ENCODE measurements at places on chromosomes 3 and 15. TPM values are rescaled to one million over a fixed set of nuclear protein-coding genes. Genes with fewer than 3 reads are reported as not detected.

DNA sequence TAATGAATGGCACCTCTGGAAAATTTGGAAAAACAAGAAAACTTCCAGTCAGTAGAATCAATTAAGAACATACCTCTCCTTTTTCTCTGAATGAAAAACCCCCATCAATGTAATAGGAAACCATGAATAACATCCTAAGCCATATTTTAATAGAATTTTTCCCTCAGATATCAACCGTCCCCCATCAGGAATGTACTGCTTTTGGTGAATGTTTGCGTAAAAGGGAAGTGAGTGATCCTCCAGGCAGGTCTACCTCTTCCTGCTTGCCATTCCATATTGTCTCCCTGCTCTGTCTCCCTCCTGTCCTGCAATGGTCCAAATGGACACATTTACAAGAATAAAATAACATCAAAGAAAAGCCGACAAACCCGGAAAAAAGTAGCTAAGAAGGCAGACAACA is 30.8 kb downstream of the LAMP3 start:
- no peak for DNase-seq

DNA sequence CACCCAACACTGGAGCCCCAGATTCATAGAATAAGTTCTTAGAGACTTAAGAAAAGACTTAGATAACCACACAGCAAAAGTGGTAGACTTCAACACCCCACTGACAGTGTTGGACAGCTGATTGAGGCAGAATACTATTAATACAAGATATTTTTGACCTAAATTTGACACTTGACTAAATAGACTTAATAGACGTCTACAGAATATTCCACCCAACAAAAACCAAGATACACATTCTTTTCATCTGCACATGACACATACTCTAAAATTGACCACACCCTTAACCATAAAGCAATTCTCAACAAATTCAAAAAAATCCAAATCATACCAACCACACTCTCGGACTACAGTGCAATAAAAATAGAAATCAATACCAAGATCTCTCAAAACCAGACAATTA is 179.8 kb upstream of the TPM1 start:
- no peak for DNase-seq

DNA sequence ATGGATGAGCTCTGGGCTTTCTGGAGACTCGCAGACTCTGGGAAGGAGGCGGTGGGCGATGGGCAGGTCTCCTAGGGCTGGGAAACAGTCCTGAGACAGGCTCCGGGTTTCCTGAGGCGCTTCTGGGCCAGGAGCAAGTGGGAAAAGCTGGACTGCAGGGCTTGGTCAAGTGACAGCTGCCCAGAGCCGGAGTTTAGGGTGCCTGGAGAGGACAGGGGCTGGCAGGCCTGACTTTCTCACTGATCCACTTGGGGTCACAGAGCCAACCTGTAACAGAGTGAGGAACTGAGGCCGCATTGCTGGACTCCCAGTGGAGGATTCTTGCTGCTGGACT is 107.9 kb downstream of the APBA2 start:
- DNase-seq = no peak

GRCh38 chr3:170709046-170709445 is 123.2 kb upstream of the SLC7A14 start:
- DNase-seq = no peak

GRCh38 chr3:64900617-64901521 is 213.1 kb upstream of the ADAMTS9 start:
- no peak for DNase-seq

- no peak for DNase-seq
Observed at GRCh38 chr3:42489937-42490227, 12.6 kb upstream of the VIPR1 start.

PLCH1 gene
- total RNA-seq = 24.4 TPM

FAM162A gene
- 34.4 TPM for total RNA-seq

DNA sequence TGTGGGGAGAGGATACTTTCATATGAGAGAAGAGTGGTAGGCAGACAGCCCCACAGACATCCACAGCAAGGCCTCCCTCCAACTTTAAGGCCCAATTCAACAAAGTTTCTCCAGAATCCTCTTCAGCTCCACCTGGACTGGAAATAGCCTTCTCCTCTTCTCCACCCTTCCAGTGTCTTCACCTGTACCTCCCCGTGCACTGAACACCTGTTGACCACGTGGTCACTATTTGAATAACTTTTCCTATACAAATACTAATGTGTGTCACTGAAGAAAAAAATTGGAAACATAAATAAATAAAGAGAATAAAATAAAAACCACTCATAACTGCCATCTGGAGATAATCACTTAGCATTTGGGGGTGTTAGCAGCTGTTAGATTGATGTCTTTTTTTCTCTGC is 52.9 kb downstream of the CCNL1 start:
- no peak for DNase-seq

LINGO1 gene
- total RNA-seq = 63.1 TPM

TMEM40 gene
- 0.14 TPM for total RNA-seq

- no peak for DNase-seq
Observed at GRCh38 chr3:52593103-52593502, 56.7 kb downstream of the UQCC5 start.

EXOSC7 gene
- 84.8 TPM for total RNA-seq

TIGIT gene
- total RNA-seq = not detected

SLC24A5 gene
- total RNA-seq = not detected

GRCh38 chr15:89783111-89783860 is 7.2 kb downstream of the MESP2 start:
- DNase-seq = peak; percentile 48

HDGFL3 gene
- 67.1 TPM for total RNA-seq

DNA sequence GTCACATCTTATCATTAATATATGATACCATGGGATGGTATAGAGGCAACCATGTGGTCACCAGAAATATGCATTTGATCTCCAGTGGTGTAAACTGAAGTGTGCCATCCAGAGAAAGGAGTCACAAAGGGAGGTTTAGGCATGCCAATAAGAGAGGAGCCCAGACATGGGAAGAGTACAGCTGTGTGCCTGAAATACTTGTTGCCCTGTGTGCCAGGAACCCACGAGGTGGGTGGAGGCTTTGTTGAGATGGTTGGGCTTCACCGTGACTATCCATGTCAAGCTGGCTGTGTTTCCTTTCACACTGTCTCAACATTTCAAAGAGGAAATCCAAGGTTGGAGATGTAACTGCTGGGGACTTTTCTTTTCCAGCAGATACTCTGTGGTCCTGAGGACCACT is 43.5 kb downstream of the CACNA2D3 start:
- no peak for DNase-seq

GRCh38 chr3:164640591-164640990 is 437.7 kb downstream of the SI start:
- DNase-seq = no peak

HGD gene
- total RNA-seq = not detected

- DNase-seq = no peak
Observed at GRCh38 chr3:125622381-125622791, 27.1 kb upstream of the OSBPL11 start.

- no peak for DNase-seq
Observed at GRCh38 chr3:184630861-184631471, 69.4 kb downstream of the EPHB3 start.

DNA sequence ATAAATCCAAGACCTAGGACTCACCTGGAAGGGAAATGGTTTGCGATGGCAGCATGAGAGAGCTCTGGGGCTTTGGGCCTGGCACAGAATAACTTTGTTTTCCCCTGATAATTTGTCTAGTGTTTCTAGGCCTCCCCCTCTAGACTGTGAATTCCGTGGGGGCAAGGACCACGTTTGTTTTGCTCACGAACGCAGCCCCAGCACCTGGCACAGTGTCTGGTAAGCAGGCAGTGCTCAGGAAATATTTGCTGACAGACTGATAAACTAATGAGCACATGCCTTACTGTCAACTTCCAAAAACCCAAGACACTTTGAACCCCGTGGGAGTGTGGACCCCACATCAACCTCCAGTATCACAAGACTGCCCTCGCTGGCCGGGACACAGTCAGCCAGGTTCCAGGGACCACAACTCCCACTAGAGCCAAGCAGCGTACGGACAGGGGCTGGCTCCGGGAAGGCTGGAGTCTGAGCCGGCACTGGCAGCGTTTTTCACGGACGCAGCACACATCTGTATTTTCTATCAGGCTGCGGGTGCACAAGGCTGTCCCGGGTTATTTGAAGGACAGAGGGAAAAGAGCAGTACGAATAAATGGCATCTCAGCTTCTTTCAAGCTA is 146.5 kb downstream of the XXYLT1 start:
- DNase-seq = no peak

DNA sequence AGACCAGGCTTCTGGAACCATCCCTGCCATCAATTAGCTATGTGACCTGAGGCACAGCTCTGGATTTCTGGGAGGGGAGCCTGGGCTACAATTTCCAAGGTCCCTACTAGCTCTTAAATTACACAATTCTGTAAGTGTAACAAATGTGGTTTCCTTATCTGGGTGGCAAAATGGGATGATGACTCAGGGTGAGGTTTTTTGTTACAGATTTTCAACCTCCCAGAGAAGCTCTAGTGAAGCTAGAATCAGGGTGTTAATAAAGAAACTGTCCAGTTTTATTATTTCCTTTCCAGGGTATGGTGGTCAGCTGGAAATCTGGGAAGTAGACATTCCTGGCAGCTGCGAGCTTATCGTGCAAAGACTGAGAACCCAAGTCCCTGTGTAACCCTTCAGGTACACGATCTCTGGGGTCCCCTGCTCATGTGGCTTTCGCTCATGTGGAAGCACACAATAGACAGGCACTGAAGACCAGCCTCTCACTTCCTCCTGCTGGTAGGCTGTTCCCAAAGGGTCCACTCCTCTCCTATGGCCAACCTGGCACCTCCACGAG is 7.3 kb downstream of the RAB27A start:
- no peak for DNase-seq

DNA sequence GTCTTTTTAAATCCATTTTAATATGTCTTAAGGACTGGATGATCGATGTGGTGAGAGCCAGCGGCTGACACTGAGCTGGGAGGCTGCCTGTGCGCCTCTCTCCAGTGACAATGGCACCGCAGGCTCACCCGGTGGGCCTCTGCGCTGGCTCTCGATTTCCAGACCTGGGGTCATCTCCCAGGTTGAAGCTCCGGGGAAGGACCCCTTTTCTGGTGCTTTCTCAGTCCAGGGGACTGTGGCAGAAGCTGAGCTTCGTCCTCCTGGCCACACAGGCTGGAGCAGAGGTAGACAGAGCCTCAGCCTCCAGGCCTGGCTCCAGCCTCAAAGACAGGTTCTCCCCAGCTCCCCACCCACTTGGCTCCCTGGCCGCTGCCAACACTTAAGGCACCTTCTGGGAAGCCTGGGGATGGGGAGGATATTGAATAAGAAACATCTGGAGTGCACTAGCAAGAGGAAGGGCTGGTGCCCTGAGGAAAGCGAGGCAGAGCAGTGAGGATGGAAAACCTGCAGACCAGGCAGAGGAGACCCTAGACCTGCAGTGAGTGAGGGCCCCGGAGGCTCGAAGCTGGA is 154.2 kb upstream of the SMAD3 start:
- no peak for DNase-seq

GANC gene
- 11.1 TPM for total RNA-seq

DNA sequence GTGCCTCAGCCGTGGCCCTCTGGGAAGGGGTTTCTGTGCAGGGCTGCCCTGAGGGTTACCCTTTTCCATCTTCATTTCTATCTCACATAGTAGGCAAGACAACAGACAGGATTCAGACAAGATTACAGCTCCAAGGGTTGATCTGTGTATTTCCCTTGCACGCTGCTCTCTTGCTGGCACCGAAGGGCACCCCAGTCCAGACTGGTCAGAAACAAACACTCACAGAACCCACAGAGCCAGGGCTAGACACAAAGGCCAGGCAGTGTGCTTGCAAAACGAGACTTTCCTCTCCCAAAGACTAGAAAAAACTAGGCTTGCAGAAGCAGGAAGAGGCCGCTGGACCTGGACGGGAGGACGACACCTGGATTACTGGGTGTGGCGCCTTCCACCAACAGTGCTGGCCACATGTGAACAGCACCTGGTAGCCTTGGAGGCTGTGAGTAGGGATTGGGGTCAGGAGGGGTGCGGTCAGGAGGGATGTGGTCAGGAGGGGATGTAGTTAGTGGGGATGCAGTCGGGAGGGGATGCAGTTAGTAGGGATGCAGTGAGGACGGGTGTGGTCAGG is 96.8 kb downstream of the BDH1 start:
- no peak for DNase-seq

WDR49 gene
- 0.08 TPM for total RNA-seq

DNA sequence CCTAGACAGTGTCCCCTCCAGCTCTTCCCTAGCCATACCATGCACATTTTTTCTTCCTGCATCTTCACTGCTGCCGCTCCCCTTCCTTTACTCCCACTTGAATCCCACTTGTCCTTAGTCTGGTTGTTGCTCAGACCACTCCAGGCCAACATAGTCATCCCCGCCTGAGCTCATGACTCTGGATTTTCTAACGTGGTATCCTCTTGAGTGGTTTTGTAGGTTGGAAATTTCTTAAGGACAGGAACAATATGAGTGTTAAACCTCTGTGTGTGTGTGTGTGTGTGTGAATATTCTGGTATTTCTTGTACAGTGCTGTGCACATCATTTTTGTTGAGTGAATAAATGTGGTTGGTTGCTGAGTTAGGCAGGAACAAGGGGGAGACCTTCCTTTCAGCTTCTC is 3.1 kb downstream of the BAHD1 start:
- DNase-seq = no peak

GRCh38 chr3:40765884-40766283 is 241.1 kb downstream of the ZNF621 start:
- no peak for DNase-seq

LRRIQ4 gene
- total RNA-seq = not detected

- no peak for DNase-seq
Observed at GRCh38 chr15:31781261-31781660, 249.1 kb upstream of the CHRNA7 start.

HTR3C gene
- not detected for total RNA-seq

DNA sequence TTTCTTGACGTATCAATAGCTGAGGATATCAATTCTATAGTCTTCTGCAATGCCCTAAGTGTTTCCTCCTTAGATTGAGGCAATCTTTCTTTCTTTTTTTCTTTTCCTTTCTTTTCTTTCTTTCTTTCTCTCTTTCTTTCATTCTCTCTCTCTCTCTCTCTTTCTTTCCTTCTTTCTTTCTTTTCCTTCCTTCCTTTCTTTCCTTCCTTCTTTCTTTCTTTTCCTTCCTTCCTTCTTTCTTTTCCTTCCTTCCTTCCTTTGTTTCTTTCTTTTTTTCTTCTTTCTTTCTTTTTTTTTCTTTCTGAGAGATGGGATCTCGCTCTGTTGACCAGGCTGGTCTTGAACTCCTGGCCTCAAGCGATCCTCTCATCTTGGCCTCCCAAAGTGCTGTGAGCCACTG is 10.0 kb upstream of the DNAAF4 start:
- DNase-seq = no peak

- DNase-seq = peak; percentile 57
Observed at GRCh38 chr15:94327356-94327936, 96.1 kb downstream of the MCTP2 start.

All from GM23338 (cell line).